NCI-H1436 (cell line): ENCODE measurements at places on chromosomes 4 and X.
A peak's percentile ranks its signal among the peaks of the same experiment; 100 is the strongest.

- DNase-seq = no peak
Observed at GRCh38 chr4:123876671-123877101, 480.1 kb downstream of the SPRY1 start.

GRCh38 chr4:182143086-182143821, 99.9 kb upstream of the TENM3 start:
- no peak for DNase-seq

GRCh38 chrX:11172415-11172814, 61.3 kb downstream of the HCCS start:
- no peak for DNase-seq

DNA sequence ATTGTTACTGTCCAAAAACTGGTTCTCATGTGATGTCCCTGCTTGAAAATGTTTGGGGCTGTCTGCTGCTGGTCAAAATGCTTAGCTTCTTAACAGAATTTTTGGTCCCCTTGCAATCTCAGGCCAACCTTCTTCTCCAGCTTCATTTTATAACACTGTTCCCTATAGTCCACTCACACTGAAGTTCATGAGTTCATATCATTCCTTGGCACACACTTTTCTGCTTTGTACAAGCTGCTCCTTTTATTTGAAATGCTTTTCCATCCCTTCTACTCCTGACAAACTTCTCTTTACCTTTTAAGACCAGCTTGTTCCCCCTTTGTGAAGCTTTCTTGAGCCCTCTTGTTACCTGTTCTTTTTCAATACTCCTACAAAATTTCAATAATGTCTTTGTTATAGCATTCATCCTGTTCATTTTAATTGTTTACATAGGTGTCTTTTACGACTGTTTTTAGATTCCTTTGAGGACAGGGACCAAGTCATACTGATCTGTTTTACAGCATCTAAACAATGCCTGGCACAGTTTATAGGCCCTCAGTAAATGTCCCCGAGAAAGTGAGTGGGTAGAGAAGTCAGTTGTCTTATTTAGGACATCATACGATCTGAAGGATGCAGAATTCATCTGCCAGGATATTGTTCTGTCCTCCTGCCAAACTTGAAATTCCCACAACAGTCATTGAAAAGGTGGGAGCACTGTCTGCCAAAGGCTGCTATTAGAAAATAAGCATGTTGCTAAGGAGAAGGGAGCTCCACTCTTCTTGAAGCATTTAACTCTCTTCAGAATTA, 134.4 kb upstream of the BMPR1B start:
- no peak for DNase-seq

DNA sequence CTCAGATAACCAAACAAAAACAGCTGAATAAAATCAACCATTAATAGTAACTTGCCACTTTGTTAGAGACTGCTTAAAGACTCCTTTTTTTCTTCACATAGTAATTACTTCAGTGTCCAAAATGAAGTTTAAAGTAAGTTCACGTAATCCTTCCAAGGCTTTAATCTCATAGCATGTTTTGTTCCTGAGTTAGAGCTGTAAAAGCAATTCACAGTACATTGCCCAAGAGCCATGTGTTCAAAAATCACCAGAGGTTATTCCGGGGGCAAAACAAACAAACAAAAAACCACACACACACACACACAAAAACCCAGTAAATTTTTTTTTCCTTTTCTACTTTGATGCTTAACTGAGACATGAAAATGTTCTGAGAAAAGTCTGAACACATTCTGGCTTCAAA, 6.1 kb downstream of the GPR82 start:
- no peak for DNase-seq

DNA sequence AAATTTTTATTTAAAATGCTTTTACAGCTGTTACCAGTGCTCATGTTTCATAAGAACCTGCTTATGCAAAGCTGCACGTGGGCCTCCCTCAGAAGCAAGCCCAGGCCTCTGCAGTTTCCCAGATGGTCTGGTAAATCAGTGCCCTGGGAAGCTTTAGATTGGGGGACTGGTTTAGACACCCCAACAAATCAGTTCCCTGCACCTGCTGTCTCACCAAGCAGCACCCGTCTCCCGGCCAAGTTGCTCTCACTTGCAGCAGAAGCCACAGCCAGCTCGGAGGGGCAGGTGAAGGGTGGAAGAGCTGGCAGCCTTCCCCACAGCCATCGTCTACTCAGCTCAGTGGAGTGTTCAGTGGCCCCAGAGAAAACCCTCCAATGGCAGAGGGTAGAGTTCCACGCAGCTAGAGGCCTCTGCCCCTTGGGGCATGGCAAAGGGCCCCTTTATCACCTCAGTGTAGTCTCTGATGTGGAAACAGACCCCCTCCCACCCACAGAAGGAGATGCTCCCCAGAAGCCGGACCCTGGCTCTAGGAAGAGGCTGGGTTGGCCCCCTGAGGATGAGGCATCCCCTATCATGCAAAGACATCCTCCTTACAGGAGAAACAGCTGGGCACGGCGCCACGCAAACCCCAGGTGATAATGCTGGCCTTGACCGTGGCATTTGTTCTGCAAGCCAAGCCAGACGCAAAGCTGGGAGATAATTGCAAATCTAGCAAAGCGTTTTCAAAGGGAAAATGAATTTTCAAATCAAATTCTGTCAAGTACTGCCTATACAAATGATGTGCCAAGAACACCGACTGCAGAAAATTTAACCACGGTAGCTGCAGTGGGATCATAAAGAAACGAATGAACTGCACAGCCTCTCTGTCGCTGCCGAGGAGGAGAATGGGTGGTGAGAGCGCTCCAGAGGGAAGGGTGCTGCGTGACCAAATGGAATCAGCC, 51.9 kb downstream of the ZFYVE28 start:
- no peak for DNase-seq

DNA sequence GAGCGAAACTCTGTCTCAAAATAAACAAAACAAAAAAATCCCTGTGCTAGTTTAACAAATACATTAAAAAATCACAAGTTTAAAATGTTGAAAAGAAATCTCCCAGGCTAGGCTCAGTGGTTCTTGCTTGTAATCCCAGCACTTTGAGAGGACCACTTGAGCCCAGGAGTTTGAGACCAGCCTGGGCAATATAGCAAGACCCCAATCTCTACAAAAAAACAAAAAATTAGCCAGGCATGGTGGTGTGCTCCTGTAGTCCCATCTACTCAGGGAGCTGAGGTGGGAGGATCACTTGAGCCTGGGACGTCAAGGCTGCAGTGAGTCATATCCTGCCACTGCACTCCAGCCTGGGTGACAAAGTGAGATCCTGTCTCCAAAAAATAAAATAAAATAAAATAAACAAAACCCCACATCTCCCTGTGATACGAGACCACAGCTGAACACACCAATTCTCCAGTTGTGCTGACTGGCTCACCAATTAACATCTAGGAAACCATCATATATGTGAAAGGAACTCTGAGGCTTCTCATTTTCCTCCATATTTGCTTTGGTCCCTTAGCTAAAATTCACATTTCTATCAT, 7.3 kb downstream of the RPS4X start:
- DNase-seq = no peak

GRCh38 chr4:183755596-183755995, 96.5 kb downstream of the TRAPPC11 start:
- no peak for DNase-seq

DNA sequence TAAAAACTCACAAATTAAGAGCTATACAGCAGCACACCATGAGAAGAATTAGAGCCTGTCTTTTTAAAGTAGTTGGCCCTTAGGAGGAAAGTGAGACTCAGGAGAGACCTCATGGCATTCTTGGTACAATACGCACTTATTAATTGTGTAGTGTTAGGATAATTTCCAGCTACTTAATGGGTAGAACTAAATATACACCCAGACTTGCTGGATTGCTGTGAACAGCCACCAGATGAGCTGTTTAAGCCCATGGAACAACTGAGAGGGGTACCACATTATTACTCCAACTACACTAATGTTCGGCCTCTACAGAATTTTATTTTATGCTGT, 13.6 kb downstream of the MFAP3L start:
- DNase-seq = no peak

DNA sequence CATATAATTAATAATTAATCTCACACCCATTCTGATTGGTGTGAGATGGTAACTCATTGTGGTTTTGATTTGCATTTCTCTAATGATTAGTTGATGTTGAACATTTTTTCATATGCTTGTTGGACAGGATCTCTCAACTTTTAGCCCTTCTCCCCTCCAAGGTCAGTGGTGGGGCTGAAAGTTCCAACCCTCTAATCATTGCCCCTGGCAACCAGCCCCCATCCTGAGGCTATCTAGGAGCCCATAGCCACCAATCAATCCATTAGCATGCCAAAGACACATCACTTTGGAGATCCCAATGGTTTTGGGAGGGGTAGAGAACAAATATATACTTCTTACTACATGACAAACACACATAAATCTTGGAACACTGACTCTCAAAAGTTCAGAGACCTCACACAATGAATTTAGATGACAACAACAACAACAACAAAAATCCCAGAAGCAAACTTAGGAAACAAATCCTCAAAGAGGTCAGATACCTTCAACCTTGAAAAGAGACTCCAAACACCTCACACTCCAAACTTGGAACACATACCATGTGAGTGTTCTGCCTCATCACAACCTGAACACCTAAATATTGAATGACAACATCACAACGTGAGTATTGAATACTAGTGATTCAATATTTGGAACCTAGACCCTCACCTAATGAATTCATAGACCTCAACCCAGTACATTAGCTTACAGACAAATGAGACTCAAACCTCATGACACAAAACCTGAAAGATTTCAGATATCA, 19.0 kb upstream of the PAGE4 start:
- DNase-seq = no peak

- DNase-seq = no peak
Observed at GRCh38 chr4:99859618-99860017, 34.6 kb downstream of the LAMTOR3 start.

DNA sequence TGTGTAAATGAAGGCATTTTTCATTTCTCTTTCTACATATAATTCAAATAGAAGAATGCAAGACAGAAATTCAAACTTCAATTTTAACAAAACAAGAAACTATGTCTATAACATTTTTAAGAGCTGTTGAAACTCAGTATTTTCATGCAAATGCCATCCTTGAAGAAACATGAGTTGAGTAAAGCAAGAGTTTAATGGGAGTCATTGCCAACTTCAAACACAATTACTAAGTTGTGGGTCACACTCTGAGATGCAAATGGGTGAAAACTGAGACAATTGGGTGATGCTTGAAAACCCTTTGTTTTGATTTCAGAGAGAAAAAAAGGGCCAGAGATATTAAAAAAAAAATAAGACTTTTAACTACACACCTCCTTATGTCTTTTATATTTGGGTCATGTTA, 865.9 kb downstream of the FAT4 start:
- no peak for DNase-seq

DNA sequence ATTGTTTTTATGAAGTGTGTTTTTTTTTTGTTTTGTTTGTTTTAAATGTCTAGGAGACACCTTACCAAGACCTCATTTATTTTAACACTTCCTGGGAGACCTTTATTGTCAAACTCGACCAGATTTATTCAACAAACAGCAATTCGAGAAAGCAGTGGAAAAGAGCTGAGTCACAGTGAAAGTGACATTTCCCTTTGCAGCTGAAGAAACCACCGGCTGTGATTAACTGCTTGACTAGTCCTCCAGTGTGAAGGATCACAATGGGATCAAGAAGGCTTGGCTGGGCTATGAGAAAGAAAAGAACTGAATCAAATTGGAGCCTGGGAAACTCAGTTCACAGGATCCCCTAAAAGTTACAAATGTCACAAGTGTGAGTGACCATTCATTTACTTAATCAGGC, 11.9 kb upstream of the ADH7 start:
- no peak for DNase-seq

- DNase-seq = no peak
Observed at GRCh38 chr4:26491449-26492170, 1.3 kb upstream of the CCKAR start.

GRCh38 chr4:3640587-3640962, 108.4 kb upstream of the LRPAP1 start:
- DNase-seq = no peak

DNA sequence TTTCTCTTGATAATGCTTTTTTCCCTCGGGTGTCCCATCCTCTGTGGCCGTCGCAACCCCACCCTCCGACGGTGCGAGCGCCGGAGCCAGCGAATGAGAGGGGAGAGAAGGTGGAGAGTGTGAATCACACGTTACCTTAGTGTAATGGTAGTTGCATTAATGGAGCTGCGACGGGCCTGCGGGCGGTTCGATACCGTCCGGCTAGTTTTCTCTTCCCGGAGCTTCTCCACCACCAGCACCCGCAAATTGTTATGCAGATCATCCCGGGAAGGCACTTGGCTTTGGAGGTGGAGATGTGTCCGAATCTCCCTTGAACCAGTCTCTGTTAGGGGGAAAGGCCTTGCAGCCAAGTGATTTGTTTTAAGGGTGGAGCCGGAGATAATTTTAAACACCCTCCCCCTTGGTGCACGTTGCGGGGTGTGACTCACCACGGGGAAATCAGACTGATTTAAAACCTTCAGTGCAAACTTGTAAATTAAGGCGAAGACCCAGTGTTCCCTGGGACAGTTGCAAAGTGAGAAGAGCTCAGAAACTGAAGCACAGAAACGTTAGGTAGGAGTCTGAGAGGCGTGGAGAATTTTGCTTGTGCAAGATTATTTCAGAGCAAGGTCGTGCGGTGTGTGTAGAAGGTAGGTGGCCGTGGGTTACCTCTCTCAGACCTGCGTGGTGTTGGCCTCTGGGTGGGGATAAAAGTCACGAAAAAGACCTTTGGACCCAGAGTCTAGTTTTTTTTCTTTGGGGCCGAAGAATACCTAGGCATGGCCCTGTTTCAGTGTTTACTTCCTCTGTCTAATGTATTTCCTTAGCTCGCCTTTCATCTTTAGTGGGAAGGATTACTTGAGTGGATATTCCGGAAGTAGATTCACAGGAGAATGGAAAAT, 1.3 kb downstream of the AFF1 start:
- DNase-seq = peak; percentile 36

DNA sequence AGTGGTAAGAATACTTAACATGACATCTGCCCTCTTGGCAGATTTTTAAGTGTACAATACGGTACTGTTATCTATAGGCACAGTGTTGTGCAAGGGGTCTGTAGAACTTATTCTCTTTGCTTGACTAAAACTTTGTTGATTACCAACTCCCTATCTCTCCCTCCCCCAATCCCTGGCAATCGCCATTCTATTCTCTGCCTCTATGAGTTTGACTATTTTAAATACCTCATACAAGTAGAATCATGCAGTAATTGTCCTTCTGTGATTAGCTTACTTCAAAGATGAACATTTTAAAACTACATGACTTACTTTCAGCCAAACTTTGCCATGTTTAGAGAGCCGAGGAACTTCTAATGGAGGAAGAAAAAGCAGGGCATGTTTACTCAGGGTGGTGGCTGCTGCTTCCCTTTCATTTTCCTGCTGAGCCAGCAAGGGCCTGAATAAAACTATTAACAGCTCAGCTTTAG, 62.4 kb downstream of the APOO start:
- DNase-seq = no peak

DNA sequence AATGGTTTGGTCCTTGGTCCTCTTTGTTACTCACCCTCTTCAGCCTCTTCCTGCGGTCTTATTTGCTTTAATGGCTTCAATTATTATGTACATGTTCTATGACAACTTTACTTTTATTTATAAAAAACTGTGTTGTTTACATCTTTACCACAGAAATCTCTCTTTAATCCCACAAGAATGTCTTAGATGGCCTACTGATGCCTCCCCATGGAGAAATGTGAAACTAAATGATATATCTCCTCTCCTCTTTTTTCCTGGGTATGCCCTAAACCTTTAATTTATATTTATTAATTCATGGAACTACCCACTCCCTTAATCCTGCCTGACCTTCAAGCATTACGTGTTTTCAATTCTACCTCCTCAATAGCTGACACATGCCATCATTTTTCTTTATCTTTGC, 573.2 kb downstream of the CENPC start:
- no peak for DNase-seq

GRCh38 chrX:75211976-75212375, 55.9 kb upstream of the ABCB7 start:
- DNase-seq = no peak

GRCh38 chr4:7539659-7540058, 104.9 kb upstream of the PSAPL1 start:
- no peak for DNase-seq
